ENCODE measurements at places on chromosomes 5 and 9. TPM values are rescaled to one million over a fixed set of nuclear protein-coding genes. Genes with fewer than 3 reads are reported as not detected.

GALNT12 gene
- total RNA-seq: 7.8 TPM

DNA sequence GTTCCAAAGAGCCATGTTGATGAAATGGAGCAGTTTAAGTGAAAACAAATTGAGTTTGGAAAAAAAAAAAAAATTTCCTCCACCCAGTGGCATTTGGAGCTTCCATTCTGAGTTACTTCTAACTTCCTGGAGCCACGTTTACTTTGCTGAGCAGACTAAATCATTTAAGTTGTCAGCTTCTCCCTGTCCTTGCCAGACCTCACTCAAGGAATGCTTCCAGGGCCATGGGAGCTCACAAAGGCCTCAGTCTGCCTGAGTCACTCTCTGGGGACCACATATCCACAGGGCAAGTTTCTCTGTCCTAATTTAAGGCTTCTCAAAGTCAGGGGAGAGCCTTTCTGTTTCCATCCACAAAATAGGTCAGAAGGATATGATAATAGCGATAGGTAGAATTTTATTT is 210.3 kb upstream of the TNC start:
- peak; percentile 86 for DNase-seq

DNA sequence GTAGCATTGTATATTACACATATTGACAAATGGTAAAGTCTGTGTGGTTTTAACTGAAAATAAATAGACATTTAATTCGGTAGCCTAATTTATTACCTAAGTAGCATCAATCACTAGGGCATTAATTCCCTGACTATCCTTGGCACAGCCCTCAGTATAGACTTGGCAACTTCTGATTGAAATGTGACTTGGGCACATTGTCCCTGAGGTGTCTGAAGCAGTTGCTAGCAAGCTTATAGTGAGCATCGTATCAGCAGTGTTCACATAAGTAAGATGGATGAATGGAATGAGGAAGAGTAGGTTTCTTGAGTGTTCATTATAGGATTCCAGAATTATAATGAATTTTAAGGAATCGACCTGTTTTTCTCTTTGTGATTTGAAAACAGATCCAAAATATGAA is 16.1 kb downstream of the LURAP1L start:
- no peak for DNase-seq

ARID3C gene
- 0.11 TPM for total RNA-seq

FAM200C gene
- total RNA-seq: 7.1 TPM

DNA sequence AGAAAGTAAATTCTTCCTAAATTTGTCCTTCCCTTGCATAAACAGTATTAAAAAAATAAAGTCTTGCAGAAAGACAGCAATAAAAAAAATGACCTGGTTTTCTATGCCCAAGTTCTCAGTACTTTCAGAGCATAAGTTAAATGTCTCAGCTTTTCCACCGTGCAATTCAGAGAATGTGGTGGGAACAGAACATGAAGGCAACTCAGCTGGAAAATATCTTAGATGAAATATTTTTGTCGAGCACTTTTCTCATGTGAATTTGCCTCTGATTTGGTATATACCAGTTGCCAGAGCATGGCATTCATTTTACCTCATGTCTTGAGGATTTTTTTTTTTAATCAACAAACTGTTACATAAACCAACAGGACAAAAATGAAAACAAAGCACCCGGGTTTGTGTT is 176.1 kb downstream of the CETN3 start:
- DNase-seq: peak; percentile 3

- DNase-seq: peak; percentile 100
Observed at GRCh38 chr5:61301341-61302199, 30.5 kb upstream of the ZSWIM6 start.

DNA sequence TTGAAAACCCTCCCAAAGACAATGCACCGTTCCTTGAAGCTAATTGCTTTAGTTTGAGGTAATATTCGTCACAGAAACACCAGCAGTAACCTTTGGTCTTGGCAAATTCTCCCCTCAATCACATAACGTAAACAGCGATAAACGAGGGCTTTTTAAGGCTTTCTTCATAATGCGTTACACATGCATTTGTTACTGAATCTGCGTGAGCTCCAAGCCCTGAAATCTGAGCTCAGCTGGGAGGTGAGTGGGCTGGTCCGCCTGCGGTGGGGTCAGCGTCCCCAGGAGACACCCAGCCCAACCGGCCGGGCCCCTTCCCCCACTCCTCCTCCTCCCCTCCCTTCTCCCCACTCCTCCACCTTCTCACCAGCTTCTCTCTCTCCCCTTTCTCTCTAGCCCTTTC is 91.1 kb downstream of the BARX1 start:
- peak; percentile 5 for DNase-seq

AHRR gene
- 33.7 TPM for total RNA-seq

- DNase-seq: peak; percentile 87
Observed at GRCh38 chr5:173293817-173294672, 34.2 kb downstream of the STC2 start.

DNA sequence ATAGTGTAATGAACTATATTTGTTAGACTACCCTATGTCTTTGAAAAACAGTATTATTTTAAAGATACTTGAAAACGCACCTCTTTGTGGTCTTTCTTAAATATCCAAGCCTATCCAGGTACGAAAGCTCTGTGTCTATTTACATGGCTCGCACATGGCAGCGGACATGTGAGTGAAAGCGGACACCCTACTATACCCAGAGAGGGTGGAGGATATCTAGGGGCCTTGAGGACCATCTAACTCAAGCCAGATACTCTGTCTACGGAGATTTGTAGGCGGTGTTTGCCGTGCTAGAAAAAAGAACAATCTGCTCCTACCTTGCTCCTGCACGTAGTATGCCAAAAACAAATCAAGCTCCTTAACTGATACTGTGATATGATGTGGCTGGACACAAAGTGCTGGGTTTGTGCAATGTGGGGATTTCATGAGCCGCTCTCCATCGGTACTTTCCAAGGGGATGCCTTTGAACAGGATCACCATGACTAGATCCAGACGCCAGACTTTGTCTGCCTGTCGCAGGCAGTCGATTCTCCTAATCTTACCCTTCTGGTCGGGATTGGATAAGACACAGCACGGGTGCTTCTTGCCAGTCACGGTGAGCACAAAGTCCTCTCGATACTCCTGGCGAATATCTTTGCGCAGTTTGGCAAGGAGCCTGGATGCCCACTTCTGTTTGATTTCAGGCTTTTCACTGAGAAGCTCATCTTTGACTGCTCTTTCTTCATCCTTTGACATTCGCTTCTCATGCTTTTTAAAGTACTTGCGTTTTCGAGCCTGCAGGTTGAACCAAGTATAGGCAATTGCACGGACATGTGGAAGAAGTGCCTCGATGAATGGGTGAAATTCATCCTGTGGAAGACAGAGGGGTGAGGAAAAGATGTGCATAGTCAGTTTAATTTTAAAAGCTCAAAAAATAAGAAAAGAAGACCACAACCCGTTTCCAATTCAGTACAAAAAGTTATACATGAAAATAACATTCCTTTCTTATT is 7.0 kb downstream of the NFIB start:
- no peak for DNase-seq

GRCh38 chr5:129387944-129388343 is 72.2 kb upstream of the ADAMTS19 start:
- DNase-seq: no peak

DNA sequence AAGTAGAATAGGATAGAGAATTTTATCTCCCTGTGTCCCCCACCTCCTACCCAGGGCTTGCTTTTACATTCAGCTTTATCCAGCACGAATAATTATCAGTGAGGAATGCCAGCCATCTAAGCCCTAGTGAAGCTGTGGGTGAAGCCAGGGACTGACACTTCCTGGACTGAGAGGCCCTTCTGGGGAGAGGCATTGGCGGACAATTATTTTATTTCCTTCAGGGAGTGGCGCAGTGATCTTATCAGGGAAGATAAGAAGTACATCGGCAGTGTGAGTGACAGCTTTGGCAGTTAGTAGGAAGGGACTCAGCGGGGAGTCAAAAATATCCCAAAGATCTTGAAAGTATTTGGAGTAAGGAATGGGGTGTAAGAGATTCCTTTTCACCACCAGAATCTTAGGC is 34.9 kb upstream of the RPS23 start:
- DNase-seq: peak; percentile 25

- DNase-seq: no peak
Observed at GRCh38 chr5:59528202-59528862, 365.2 kb downstream of the PDE4D start.

- peak; percentile 52 for DNase-seq
Observed at GRCh38 chr5:31107091-31107518, 86.4 kb upstream of the CDH6 start.

SLC28A3 gene
- total RNA-seq: not detected

All from GM23248 (cell line).